ENCODE measurements at places on chromosomes 12 and 14.

GRCh38 chr14:51498411-51499227 is 153.1 kb upstream of the FRMD6 start:
- no peak for DNase-seq

DNA sequence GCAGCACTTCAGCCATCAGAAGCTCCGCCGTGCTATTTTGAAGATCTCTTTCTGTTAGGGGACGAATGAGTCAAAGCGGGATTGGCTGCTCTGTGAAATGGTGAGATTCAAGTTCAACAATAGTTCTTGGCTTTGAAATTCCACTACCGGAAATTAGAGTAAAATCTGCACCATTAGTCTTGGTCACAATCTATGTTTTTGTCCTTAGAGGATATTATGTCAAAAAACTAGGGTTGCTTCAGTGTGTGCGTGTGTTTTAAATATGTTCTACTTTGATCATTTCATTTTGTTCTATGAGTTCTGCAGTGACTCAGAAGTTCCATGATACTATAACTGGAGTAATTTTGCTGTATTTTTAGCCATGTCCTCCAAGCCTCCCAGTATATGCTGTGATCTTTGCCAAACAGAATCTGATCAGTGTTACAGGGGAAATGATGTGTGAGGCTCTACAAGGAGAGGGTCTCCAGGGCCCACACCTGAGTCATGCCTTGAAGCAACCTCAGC is 22.6 kb downstream of the GPHB5 start:
- no peak for DNase-seq

GRCh38 chr14:77024171-77024691 is 4.3 kb downstream of the IRF2BPL start:
- DNase-seq, result peak; percentile 76

DNA sequence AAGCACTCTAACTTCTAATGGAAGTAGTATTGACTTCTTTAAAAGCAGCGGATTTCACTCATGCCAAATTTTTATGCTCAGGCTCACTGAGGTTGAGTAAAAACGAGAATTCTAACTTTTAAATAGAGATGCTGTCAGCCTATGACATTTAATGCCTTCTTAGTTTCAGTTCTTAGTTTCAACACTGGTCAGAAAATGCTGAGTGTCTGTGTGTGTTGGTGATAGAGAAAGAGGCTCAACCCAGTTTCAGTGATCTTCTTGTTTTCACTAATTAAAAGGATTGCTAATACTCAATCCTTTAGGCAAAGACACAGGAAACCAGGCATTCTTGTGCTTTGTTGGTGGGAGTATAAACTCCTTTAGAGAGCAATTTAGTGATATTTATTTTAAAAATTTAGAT is 31.0 kb downstream of the PEBP1 start:
- no peak for DNase-seq

GRCh38 chr14:24506443-24506842 is 1.6 kb downstream of the CMA1 start:
- DNase-seq, result no peak

DNA sequence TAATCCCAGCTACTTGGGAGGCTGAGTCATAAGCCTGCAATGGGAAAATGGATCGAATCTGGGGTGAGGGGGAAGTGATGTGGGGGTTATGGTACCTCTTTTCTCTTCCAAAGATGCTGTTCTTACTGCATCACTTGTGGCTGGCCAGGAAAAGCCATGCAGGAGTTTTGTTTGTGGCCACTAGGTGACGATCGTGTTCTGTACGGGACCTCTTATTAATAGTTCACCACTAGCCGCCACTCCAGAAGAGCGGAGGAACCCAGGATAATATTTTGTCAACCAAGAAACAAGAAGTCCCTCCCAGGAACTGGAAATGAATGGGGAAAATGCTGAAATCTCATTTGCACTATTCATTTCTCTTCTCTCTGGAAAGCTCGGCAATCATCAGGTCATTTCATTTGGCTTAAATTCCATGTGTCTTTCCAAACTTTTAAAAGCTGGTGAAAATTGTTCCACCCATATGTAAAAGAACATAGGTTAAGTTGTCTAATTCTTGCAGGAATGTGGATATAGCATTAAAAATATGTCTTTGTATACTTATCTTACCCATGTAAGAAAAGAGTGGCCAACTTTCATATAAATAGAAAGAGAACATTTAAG is 8.9 kb downstream of the GPR65 start:
- no peak for DNase-seq

Data from activated T-helper 2 cell treated with anti-CD3 and anti-CD28 coated beads, Interferon-gamma antibody, Interleukin-2, Interleukin-4, amounts not matched to agents 10 μg/mL and 5 μg/mL and 100 μg/mL, durations not matched to agents 14 hours and 24 hours and 36 hours (primary cell).